CD8-positive, alpha-beta T cell (primary cell): ENCODE measurements at places on chromosomes 5 and 9. TPM values are rescaled to one million over a fixed set of nuclear protein-coding genes. Genes with fewer than 3 reads are reported as not detected.

IFT74 gene
- total RNA-seq, result 5.8 TPM

NMUR2 gene
- not detected for total RNA-seq

BTNL9 gene
- not detected for total RNA-seq

ARHGAP26 gene
- total RNA-seq, result 46.0 TPM

ADCY2 gene
- not detected for total RNA-seq

SLC23A1 gene
- total RNA-seq, result not detected

C6 gene
- not detected for total RNA-seq

PCDHGA3 gene
- not detected for total RNA-seq

ECSCR gene
- total RNA-seq, result not detected

ZBED3 gene
- 12.3 TPM for total RNA-seq

TNFSF8 gene
- total RNA-seq, result 49.3 TPM

BTNL3 gene
- not detected for total RNA-seq

PRDM12 gene
- not detected for total RNA-seq

IL33 gene
- total RNA-seq, result not detected

- DNase-seq, result no peak
Measured at GRCh38 chr5:25909163-25909562, 1129.2 kb downstream of the CDH9 start.

- DNase-seq, result no peak
Measured at GRCh38 chr5:143914756-143915155, 102.8 kb downstream of the HMHB1 start.

DNA sequence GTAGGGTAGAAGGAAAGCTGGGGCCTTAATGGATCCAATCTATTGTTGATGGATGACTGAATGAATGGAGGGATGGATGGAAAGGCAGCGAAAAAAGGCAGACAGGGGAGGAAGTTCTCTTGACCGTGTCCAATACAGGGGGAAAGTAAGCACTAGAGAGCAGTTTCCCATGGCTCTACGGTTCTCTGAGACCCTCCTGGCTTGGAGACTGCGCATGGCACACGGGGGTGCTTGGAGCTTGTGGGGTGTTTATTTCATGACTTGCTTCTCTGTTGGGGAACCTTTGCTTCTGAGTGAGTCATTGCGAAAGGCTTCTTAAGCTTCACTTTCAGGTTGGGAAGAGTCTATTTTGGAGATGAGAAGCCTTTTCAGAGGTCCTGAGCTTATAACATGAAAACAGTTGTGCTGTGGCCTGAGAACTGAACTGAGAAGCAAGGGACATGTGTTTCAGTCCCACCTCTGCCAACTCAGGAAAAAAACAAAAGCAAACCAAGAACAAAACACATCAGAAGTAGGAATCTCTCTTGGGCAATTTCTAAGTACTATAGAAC lies 12.8 kb upstream of the TEX48 start:
- DNase-seq, result no peak

DNA sequence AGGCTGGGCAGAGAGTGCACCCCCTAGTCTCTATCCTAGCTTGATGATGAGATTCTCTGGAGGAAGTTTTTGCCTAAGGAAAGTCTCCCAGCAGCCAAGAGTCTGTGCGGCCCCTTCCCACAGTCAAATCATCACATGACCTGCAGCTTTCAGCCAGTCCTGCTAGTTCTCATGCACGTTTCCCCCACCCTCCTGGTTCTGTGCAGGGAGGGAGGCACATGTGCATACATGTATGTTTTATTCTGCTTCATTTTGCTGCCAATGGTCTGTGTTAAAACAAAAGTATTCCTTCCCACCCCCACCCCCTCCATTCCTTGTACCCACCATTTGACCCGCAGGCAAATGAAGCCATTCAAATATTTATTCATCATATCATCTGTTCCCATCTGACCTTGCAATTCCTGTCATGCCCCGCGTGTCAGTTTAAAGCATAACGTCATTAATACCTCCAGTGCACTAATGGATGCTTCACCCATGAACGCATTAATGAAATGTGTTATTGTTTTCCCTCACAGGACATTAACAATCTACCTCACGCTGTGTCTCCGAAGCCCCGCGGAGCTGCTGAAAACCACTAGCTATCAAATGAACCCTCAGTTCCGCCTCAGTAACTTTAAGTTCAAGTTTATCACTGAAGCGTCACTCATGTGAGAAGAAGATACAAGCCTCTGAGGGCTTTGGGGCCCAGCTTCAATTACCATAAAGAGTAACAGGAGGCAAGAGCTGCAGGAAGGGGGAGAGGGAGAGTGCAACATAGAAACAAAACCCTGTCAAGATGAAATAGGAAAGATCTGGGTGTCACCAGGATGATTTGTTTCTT lies 139.6 kb downstream of the RASEF start:
- DNase-seq, result no peak

GRCh38 chr9:33524306-33524947 lies 376 bp downstream of the ANKRD18B start:
- no peak for DNase-seq

GRCh38 chr9:121160025-121160424 lies 41.6 kb downstream of the RAB14 start:
- DNase-seq, result no peak

DNA sequence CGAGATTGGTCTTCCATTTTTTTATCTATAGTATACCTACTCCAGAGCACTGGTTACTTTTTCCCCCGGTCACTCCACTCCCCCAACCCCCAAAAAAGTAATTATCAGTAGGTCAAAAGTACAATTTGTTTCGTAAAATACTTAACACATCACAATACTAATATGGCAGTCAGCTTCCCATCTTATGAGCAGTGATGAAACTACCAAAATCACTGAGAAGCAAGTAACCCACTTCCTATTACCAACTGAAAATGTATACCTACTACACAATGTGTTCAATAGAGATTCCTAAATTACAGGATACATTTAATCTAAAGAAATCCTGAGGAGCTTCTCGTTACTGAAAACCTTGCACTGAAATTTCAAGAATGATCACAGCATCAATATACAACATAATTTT lies 1.9 kb downstream of the CERT1 start:
- DNase-seq, result no peak

GRCh38 chr5:73420666-73421065 lies 27.9 kb downstream of the FOXD1 start:
- DNase-seq, result no peak

GRCh38 chr5:23614422-23614821 lies 107.0 kb downstream of the PRDM9 start:
- DNase-seq, result no peak

DNA sequence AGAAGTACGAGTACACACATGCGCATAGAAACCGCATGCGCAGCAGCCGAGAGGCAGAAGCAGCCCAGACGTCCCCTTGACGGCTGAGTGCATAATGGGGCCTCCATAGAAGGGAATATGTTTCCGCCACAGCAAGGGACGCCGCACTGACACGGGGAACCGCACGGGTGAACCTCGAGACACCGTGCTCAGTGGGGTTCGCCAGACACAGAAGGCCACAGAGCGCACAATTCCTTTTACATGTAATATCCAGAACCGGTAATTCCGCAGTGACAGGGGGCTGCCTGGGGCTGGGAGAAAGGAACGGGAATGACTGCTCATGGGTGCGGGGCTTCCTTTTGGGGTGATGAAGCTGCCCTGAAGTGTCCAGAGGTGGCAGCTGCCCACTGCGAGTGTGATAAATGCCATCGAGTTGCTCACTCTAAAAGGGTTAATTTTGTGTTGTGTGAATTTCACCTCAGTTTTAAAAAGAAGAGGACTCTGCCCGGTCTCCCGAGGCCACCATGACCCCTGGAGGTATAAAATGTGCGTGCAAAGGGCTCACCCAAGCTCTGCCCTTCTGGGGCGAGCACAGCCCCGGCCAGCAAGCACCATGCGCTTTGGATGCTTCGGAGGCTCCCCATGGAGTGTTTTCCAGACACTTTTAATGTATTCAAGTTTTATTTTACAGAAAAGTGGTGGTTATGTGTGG lies 29.7 kb downstream of the MRPL36 start:
- DNase-seq, result no peak

DNA sequence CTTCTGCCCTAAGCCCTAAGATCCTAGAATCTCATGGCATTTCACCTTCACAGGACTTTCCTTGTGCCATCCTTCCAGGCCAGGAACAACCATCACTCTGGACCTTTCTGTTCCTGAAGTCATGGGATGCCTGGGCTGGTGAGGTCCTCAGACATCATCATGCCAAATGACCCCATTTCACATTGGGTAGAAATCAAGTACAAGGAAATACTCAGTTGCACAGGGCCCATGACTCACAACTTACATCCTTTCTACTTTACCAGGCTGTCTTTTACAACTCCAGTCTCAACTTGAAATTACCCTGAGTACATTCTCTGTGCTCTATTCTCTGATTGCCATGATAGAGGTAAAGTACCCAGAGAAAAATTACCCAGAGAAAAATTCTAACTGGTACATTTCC lies 167.1 kb downstream of the PIK3R1 start:
- DNase-seq, result no peak

GRCh38 chr9:71895117-71895516 lies 15.9 kb downstream of the ABHD17B start:
- DNase-seq, result no peak

DNA sequence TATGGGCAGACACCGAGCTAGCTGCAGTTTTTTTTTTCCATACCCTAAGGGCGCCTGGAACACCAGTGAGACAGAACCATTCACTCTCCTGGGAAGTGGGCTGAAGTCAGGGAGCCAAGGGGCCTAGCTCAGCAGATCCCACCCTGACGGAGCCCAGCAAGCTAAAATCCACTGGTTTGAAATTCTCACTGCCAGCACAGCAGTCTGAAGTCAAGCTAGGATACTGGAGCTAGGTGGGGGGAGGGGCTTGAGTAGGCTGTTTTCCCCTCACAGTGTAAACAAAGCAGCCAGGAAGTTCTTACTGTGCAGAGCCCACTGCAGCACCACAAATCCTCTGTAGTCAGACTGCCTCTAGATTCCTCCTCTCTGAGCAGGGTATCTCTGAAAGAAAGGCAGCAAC lies 151.7 kb upstream of the HCN1 start:
- no peak for DNase-seq

DNA sequence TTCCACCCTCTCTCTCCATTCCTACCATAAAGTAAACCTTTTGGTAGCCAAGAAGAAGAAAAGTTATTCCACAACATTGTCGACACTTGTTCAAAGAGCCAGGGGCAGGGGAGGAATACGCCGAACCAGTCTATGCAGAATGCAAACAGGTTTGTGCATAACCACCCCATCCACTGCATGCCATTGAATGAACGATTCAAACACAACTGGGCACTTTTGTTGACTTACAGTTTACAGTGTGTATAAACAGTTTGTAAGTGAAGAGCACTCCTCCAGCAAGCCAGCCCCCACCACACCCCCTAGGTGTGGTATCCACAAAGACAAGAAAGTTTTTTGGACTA lies 6.8 kb upstream of the S1PR3 start:
- DNase-seq, result no peak

DNA sequence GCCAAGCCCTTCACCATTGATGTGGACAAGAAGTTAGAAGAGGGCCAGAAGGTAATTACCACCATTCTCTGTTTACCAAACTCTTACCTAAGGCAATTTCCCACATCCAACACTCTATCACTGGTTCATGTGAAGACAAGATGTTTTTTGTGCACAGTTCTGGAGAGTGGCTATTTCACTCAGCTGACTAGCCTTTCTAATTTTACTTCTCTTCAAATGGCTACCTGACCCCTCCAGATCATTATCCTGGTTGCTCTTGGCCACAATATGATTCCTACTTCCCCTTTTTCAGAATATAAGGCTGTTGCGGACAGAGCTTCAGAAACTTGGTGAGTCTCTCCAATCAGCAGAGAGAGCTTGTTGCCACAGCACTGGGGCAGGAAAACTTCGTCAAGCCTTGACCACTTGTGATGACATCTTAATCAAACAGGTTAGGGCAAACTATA lies 7.1 kb downstream of the KIF20A start:
- DNase-seq, result no peak

GRCh38 chr9:70119786-70120185 lies 76.1 kb downstream of the MAMDC2 start:
- no peak for DNase-seq

- DNase-seq, result no peak
Measured at GRCh38 chr9:87498046-87498810, 561 bp downstream of the DAPK1 start.

- DNase-seq, result no peak
Measured at GRCh38 chr5:17428176-17428800, 69.7 kb upstream of the TAF11L2 start.

DNA sequence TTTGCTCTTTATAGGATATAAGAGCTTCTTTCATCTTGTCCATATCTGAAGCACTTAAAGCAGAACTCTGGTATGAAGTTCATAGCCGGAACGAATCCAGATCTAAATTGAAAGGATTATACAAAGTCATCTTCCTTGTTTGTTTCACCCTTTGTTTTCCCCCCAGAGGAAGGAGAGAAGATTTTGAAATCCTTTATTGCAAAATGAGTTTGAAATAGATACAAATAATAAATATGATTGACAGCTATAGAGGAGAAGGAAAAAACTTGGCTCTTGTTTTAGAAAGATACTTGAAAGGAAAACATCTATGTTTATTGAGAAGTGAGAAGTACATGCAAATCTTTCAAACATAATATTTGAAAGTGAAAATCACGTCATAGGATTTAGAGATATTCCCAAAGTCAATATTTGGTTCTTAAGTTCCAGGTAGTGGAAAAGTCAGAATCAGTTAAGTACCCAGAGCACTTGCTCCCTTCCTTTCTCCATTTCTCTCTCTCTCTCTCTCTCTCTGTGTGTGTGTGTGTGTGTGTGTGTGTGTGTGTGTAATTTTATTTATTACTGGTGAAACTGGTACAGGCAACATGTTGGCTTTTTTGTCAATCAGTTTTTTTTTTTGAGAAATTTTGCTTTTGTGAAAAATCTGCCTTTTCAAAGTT lies 27.2 kb downstream of the PAM start:
- DNase-seq, result no peak

DNA sequence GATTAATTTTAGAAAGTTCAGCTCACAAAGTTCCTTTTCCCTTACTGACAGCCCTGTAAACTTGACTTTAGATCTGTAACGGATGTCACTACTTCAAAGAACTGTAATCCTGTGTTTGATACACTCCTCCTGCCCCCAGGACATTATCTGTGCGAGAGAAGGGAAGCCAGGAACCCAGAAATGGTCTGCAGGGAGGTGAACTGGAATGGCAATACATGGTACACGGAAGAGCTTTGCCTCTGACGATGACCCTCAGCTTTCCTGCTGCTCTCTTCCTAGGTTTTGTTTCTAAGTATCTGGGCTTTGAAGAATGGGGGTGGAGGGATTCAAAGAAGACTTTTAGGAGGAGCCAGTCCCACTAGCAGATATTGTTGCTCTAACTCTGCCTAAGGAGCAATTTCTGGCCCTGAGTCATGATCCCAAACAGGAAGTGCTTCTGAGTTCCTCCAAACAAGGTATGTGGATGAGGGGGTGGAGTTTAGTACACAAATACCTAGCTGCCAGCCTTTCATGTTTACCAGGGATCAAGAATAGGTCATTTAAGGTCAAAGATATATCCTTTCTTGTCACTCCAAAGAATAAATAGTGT lies 43.4 kb upstream of the TMC1 start:
- no peak for DNase-seq

- no peak for DNase-seq
Measured at GRCh38 chr9:95778957-95779356, 96.5 kb upstream of the ERCC6L2 start.
